ENCODE measurements at places on chromosomes 5 and 9.
A peak's percentile ranks its signal among the peaks of the same experiment; 100 is the strongest.

DNA sequence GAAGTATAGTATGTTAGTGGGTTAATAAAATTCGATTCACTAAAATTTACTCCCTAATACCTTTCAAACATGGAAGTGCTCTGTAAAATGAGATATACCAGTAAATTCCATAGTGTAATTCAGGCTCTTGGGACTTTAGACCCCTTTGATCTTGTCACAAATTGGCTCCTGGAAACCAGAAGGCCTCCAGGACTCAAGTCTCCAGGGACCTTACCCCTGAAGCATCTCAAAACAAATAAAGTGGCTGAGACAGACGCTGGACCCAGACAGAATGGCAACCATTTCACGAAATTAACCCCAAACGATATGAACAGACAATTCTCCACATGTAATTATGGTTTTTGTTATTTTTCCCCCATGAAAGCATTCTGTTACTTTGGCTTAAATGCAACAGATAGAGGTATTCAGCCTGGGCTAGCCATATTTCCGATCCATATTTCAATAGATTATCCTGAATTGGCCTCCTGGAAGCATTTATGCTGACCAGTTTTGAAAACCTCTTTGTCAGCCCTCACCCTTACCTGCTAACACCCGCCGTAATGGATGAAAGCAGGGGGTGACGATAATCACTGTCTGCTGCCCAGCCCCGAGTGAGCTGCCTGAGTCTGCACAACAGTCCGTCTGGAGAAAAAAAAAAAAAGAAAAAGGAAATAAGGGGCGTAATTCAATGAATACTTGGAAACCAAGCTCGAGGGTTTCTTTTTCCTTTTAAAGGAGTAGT is 34.1 kb upstream of the EFNA5 start:
- no peak for DNase-seq

- no peak for DNase-seq
These were observed 3.0 kb downstream of the NOXA1 start for GRCh38 chr9:137426018-137426681.

- DNase-seq: no peak
These were observed 32.5 kb downstream of the SHB start for GRCh38 chr9:38036359-38037084.

DNA sequence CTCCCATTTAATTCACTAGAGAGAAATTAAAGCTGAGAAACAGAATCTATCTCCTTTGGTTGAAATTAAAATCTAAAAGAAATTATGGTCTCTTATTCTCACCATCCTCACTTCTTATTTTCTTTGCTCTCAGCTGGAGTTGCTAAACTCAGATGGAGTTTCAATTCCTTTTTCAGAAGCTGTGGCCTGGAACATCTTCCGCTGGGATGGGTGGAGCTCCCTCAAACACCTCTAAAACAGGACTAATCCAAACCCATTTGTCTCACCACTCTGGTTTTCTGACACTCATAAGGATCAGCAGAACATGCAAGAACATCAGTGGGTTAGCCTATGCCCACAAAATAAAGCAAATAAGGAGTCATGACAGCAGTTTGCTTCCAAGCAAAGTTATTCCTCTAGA is 39.6 kb upstream of the CEP78 start:
- no peak for DNase-seq

- DNase-seq: no peak
These were observed 98.6 kb upstream of the MSX2 start for GRCh38 chr5:174625591-174626350.

GRCh38 chr9:277601-278295 is 63.1 kb downstream of the DOCK8 start:
- DNase-seq: no peak

- DNase-seq: no peak
These were observed 1.1 kb upstream of the PROB1 start for GRCh38 chr5:139395844-139396640.

- no peak for DNase-seq
These were observed 155.9 kb downstream of the MAT2B start for GRCh38 chr5:163661360-163661759.

DNA sequence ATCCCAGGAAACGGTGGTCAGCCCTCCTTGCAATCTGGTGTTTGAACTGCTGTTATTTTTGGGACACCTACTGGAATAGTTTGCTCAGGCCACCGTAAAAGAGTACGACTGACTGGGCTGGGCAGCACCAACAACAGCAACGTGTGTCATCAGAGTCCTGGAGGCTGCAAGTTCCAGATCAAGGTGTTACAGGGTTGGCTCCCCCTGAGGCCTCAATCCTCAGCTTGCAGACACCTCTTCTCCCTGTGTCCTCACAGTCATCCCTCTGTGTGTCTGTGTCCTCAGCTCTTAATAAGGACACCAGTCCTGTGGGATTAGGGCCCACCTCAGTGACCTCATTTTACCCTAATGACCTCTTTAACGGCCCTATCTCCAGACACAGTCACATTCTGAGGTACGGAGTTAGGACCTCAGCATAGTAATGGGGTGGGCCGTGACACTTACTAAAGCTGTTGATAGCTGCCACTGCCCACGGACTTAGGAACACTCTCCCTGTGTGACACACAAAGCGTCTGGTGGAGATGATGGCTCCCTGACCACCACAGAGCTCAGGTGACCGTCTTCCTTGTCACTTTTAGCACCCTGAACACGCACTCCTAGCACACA is 16.8 kb downstream of the GLT6D1 start:
- no peak for DNase-seq

DNA sequence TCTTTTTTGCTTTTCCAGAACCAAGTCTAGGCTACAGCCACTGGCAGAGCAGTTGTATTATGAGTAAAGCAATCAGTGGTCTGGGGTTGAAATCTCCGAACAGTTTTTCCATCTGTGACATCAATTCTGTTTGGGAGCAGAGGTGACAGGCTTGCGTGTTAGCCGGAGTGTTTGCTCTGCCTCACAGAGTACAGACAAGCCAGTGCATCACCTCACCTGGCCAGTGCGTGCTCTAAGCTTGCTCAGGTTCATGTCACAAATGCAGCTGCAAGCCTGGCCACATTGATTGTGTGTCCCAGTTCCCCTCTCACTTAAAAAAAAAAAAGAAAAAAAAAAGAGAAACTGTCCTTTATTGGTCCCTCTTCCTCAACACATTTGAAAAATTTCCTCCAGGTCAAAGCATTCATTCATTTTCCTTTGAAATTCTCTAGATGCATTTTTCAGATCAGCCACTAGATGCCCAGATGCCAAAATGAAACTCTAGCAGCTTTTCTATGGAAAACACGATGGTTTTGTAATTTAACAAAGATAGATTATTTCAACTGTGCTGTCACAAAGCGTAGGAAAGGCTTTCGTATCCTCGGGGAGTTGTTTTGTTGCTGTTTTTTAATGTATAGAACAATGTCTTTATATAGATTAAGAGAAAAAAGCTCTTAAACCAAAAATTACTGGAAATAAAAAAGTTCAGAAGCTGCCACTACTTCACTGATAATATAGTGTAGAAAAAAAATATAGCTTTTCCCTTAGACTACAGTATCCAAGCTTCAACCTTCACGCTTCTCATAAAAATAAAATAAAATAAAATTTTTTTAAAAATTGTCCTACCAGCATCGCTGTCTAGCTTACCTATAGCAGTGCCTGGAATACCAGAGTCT is 585.5 kb downstream of the TLE1 start:
- no peak for DNase-seq

DNA sequence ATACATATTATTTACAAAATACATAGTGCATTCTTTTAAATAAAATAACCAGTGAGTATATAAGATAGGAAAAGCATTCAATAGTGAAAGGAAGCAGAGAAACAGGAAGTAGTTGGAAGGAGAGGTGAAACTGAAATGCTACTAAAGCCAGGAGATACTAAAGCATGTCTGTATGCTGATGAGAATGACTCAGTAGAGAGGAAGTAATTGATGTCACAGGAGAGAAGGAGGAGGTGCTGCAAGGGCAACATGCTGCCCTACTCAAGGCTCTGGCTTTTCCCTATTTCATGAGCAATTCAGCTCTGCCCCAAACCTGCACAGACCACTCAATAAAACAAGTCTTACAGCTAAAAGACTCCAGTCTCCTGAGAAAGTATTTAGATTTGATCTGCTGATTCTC is 108.5 kb upstream of the TXNDC8 start:
- DNase-seq: no peak

DNA sequence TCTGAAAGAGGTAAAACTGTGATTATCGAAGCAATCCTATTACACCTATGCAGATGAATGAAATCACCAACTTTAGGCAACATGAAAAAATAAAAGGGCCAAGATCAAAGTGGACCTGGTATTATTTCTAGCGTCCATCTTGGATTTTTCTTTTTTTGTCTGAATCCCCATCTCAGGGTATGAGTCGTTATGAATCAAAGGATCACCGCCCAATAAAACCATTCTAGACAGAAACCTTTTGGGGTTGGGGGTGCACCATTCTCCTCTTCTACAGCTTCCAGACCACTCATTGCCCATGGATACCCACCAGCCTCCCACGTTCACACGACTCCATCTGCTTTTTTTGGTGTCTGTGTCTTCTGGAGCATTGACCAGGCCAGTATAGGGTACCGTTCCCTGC is 33.4 kb downstream of the MAP1B start:
- DNase-seq: no peak

GRCh38 chr5:127907907-127908306 is 175.7 kb upstream of the SLC12A2 start:
- DNase-seq: no peak

DNA sequence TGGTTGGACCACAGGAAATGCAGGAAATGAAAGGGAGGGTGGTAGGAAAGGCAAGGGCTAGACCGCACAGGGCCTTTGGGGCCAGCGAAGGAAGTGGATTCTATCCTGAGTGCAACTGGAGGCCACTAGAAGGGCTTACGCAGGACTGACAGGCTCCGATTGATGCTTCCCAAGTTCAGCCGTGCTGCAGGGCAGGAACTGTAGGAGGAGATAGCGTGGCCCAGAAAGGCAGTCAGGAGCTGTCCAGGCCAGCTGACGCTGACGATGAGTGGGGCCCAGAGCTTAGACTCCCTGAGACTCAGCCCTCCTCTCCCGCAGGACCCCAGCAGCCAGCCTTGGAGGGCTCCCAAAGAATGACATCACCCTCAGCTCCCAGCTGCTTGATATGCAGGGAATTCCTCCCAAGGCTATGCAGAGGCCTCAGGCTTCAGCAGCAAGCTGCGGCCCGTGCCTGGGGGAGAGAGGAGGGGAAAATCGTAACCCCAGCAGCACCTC is 48.8 kb downstream of the KCNIP1 start:
- DNase-seq: no peak

DNA sequence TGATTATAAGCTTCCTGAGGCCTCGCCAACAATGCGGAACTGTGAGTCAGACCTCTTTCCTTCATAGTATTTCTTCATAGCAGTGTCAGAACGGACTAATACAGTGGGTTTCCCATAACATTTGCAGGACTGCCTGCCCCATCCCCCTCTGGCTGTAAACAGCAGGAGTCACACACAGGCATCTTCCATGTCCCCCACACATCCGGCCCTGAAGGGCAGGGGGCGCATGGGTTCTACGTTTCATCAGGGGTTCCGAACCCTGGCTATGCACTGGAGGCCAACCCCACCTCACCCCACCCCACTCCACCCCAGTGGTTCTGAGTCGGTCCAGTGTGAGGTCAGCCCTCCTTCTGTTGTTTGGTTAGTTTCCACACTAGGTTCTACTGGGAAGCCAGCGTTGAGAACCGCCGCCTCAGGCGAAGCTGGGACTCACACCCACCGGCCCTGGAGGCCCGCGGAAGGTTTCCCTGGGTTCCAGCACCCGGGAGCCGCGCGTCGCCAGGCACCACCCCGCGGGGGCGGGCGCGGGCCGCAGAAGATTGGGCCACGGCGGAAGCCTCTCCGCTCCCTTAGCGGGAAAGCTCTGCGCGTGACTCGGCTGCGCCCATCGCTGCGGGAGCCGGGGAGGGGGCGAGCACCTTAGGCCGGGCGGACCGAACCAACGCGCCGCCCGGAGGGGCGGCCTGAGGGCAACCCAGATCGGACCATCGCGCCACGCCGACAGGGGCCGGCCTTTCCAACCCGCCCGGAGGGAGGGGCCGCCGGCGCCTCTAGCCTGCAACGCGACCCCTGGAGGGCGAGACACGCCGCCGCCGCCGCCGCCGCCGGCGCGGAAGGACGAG is at the start of gene RUSC2:
Gene RUSC2, plus strand, starts transcription at position 799 of the 842 bp plus-strand sequence. CDS start 56,411 bp downstream, outside the sequence.
- DNase-seq: peak; percentile 56

DNA sequence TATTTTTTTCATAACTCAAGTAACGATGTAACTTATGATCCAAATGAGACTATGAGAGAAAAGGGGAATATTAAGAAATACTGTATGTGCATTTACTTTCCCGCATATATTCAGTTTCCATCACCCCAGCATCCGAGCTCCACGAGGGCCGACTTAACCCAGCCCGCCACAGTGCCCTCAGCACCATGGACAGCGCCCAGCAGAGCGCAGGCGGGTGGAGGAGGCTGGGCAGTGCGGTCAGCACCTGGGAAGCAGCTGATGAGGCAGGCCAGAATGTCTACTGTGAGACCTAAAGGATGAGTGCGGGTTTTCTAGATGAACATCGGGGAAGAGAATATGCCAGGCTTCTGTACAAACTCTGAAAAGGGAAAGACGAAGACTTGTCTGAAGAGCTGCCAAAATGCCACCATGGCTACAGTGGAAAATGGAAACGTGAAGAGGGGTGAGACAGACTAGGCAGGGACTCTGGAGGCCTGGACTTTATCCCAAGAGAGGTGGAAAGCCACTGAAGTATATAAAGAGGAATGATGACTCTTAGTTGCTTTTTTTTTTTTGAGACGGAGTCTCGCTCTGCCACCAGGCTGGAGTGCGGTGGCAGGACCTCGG is 34.5 kb upstream of the MED27 start:
- peak; percentile 24 for DNase-seq

DNA sequence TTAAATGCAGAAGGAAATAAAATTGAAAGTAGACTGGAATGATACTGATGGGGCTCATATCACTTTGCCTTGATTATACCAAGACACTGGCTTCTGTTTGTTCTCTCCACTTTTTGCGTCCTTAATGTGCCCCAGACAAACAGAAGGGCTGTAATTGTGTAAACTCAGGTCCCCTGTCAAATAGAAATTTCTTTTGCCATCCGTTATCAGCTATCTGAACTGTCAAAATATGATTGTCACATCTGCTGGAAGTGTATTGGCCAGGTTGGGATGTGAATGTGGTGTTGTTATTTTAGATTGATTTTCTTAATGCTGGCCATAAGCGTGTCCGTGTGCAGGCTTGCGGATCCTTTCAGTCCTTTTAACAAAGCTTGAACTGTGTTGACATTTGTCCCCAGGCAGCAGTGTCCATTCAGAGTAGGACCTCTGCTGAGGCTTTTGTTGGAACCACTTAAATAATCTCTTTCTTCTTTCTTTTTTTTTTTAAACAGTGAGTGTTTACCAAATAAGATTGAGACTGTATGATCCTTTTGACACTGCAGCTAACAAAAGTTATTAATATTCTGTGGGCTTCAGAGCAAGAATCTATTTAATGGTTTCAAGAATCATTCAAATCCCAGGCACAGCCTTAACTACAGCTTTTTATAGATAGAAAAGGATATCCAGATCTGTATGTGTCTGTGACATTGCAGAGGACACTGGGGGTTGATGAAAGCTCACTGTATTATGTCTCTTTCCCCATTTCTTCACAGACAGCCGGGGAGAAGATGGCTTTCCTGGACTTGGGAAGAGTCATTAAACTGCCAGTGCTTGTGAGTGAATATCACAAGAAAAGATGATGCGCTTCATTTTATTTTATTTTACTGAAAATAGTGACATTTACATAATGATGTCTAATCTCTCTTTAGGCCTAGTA is 171.7 kb downstream of the ZNF608 start:
- DNase-seq: no peak

- no peak for DNase-seq
These were observed 3.7 kb upstream of the CDC23 start for GRCh38 chr5:138216799-138217198.

- DNase-seq: no peak
These were observed 364.9 kb upstream of the IRX2 start for GRCh38 chr5:3116366-3116765.

- no peak for DNase-seq
These were observed 40.6 kb downstream of the ZNF883 start for GRCh38 chr9:112971415-112971814.
